PC-9 (cell line): ENCODE measurements at places on chromosomes 6 and 20. TPM values are rescaled to one million over a fixed set of nuclear protein-coding genes. Genes with fewer than 3 reads are reported as not detected.

The RNF217 gene
- 38.3 and 42.3 TPM in 2 replicates for total RNA-seq

The GRM1 gene
- 0.26 TPM in 1 of 2 replicates, not detected in the other for total RNA-seq

The IRAK1BP1 gene
- 4.3 TPM in 2 replicates for total RNA-seq

The RIPPLY2 gene
- total RNA-seq = not detected in 2 replicates

The TUBB1 gene
- 0.18 and 0.35 TPM in 2 replicates for total RNA-seq

The MOCS3 gene
- total RNA-seq = 4.8 and 5.5 TPM in 2 replicates

The TXLNB gene
- 0.09 TPM in 1 of 2 replicates, not detected in the other for total RNA-seq

The ZC2HC1B gene
- total RNA-seq = not detected in 2 replicates

The E2F1 gene
- 31.5 and 31.6 TPM in 2 replicates for total RNA-seq

The TRAPPC3L gene
- total RNA-seq = not detected in 2 replicates

The PPP1R14C gene
- total RNA-seq = 9.8 and 12.1 TPM in 2 replicates

The RAB44 gene
- not detected in 2 replicates for total RNA-seq

The ADGRF1 gene
- total RNA-seq = 112 and 162 TPM in 2 replicates

The SLC17A2 gene
- total RNA-seq = not detected in 2 replicates

The KIAA0408 gene
- not detected in 2 replicates for total RNA-seq

The MAPK13 gene
- total RNA-seq = 141 and 146 TPM in 2 replicates
